Left ventricle myocardium superior (tissue), 1 donor: ENCODE measurements at places on chromosomes 5 and 9.
A peak's percentile ranks its signal among the peaks of the same experiment; 100 is the strongest.

DNA sequence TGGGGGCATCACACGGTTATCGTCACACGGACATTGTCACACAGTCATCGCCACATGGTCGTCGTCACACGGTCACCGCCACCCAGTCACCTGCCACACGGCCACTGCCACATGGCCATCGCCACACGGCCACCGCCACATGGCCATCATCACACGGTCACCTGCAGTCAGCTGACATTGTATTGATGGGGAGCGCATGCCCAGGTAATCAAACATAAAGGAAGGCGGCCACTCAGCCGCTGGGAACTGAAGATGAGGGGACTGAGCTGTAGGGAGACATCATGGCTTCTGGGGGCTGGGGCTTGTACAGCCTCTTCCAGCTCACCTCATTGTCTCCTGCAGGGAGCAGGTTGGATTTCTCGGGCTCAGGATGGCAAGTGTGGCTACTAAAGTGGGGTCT, 49.2 kb downstream of the MRPL36 start:
- DNase-seq: no peak

GRCh38 chr5:149143470-149143869, 2.2 kb downstream of the ABLIM3 start:
- DNase-seq: no peak

- DNase-seq: no peak
Measured at GRCh38 chr9:123102375-123103113, 69.1 kb downstream of the GPR21 start.

DNA sequence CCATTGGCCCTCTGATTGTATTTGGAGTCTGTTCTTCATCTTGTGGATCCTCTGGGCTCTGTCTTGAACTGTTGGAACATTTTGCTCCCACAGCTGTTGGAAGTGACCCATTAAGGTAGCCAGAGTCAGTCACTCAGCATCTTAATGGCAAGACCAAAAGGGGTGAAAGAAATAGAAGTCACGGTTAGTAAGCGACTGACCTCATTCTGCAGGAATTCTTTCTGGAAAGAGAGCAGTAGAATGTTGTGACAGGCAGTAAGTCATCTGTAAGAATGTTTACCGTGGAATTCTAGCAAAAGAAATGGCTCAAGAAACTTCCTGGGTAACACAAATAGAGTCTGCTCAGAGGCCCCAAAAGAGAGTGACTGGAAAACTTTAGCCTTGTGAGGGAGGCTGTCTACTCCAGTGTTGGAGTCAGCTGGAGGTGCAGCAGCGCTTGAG, 28.6 kb upstream of the TNC start:
- no peak for DNase-seq

DNA sequence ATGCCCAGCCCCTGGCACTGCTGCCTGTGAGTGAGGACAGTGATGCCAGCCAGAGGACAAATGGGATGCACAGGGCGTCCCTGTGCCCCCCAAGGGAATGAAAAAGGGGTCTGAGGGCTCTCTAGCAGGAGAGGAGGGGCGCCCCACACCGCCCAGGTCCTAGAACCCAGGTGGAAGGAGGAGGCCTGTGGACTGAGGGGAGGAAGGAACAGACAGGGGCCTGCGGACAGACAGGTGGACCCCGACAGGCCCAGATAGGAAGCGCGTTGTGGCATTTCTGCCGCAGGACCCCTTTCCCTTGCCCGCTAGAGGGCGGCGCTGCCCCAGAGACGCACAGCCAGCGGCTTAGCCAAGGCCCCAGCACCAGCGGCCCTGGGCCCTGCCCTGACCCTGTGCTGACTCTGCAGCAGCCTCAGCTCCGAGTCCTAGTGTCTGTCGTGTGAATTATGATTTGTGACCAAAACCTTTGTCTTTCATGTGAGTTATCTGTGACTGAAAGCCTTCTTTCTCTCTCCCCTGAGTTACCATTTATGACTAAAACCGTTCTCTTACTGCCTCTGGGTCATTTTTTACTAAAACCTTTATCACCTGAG, 30.7 kb downstream of the TRIP13 start:
- DNase-seq: peak; percentile 92

- no peak for DNase-seq
Measured at GRCh38 chr5:115673596-115673995, 47.8 kb upstream of the TMED7 start.

DNA sequence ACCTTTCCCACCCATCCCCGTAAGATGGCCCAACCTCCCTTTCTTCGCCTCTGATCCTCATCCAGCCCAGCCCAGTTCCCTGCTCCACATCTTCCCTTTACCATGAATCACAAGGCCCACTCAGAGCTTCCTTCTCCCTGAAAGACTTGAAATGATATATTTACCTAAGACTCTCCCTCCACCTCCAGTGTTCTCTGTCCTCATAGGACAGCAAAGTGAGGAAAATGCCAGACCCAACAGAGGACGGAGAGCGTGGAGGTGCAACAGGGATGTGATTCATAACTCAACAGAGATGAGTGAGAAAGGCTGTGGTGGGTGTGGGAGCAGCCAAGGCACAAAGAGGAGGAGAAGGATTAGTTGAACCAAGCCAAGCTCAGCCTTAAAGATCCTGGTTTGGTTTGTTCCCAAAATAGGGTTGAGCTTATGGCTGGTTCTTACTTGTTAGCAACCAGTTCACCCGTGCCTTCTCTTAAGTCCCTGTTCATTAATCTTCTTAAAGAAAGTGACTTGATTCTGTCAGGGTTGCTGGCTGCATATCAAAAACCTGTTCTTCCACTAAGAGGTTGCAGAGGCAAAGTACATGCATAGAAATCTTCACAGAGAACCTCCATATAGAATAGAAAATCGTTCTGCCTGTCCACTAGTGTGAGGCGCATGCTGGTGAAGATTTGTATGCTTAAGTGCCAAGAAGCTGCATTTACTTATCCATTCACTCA, 183.2 kb downstream of the ACTL7B start:
- DNase-seq: no peak

DNA sequence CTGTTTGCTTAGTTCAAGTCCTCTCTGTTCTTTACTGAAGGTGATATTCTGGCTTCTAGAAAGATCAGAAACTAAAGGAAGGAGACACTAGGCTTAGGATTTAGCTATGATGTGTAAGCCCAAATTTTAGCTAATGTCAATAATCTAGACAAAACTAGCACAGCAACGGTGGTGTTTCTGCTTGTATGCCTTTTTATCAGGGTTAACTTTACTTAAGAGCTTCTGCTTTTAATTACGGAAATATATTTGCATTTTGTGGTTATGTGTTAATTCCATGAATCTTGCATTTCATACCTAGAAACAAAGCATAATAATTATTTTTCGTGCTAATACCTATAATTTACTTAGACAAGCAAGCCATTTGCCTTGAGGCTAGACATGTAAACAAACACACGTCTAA, 96.1 kb downstream of the PAX5 start:
- no peak for DNase-seq

- no peak for DNase-seq
Measured at GRCh38 chr5:111261610-111262009, 37.4 kb downstream of the CAMK4 start.

- DNase-seq: peak; percentile 80
Measured at GRCh38 chr9:132268725-132269352, 85.9 kb downstream of the SETX start.

DNA sequence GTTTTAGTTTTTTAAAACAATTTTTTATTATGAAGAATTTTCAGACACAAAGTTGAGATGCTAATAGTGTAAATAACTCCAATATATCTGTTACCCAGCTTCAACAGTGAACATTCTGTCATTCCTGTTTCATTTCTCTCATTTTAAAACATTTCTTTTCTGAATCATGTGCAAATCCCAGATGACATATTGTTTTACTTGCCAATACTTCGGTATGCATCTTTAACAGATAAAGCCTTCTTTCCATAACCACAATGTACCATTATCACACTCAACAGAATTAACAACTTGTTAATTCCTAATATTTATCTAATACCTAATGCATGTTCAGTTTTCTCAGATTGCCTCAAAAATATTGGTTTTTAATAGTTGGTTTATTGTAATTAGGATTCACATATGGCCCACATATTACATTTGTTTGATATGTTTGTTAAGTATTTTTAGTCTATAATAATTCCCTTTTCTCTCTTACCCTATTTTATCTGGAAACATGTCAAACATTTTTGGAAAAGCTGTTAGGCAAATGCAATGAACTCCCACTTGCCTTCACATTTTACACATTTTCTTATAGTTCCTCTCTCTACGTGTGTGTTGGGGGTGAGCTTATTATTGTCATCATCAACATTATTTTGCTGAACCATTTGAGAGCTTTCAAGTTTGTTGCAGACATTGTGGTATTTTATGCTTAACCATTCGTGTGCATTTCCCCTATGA, 58.7 kb upstream of the ANKRD55 start:
- no peak for DNase-seq

GRCh38 chr5:131812371-131813160, 15.7 kb upstream of the FNIP1 start:
- no peak for DNase-seq

DNA sequence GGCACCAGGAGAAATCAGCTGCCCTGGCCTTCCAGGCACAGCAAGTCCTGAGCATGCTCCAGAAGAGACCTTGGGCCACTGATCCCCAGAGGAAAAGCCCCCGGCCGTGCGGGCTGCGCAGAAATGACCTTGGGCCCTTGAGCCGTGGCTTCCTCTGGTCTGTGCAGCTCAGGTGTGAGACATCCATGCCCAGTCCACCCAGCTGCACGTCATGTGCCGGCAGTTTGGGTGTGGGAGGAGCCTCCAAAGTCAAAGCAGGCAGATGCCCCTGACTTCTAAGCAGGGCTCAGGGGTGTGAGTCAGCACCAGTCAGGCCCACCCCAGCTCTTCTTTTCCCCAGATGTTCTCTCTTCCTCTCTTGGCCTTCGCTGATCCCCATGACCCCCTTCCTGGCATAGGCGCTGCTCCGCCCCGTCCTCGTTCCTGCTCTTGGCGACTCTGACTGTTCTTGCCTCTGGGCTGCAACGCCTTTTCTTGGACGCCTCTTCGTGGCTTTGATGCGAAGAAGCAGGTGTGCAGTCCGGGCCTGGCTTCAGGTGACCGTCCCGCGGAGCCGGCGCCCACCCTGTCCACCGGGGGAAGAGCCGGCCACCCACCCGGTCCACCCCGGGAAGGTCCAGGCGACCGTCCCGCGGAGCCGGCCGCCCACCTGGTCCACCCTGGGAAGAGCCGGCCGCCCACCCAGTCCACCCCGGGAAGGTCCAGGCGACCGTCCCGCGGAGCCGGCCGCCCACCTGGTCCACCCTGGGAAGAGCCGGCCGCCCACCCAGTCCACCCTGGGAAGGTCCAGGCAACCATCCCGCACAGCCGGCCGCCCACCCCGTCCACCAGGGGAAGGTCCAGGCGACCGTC, 5.9 kb upstream of the QSOX2 start:
- no peak for DNase-seq

GRCh38 chr5:143573568-143574170, 170.2 kb upstream of the NR3C1 start:
- no peak for DNase-seq

GRCh38 chr5:61575581-61575980, 243.5 kb downstream of the ZSWIM6 start:
- DNase-seq: no peak

- DNase-seq: no peak
Measured at GRCh38 chr5:57666582-57666981, 184.0 kb upstream of the ACTBL2 start.

DNA sequence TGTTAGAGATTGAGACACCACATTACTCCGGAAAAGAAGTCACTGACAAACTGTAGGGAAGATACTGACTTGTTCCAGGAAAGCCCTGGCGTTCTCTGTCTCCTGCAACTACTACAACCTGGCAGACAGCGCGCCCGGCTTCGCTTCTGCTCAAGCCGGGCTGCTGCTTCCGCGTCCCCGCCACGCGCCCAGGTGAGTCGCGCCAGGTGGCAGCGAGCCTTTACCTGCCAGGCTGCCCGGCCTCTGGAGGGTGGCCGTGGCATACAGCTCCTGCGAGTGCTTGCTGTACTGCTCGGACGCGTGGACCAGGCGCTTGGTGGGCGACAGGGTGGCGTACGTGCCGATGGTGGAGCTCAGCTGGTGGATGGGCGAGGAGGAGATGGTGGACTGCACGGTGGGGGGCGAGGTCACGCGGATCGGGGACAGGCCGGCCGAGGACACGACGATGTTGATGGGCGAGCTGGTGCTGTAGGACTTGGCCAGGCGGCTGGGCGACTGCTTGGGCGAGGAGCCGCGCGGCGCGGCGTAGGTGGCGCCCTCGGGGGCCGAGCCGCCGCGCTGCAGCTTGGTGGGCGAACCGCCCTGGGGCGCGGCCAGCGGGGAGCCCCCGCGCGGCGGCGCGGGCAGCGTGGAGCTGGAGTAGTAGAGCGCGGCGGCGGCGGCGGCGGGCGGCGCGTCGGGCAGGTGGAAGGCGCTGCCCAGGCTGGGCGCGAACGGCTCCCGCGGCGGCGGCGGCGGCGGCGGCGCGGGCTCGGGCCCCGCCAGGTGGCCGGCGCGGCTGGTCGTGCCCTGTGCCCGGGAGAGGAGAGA, 519.6 kb downstream of the CTNND2 start:
- DNase-seq: peak; percentile 36

DNA sequence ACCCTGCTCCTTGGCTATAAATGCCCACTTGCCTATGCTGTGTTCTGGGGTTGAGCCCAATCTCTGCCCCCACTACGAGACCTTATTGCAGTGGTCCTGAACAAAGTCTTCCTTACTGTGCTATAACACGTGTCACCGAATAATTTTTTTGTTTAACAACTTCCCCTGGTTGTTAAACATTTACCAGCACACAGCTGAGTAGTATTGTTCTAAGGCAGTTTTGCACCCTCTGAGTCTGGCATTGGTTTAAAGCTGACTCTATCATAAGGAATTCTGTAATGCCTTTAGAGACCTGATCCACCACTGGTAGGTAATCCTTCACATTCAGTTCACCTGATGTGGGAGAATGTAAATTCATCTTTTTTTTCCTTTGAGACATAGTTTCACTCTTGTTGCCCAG, 25.6 kb upstream of the ANKRD31 start:
- DNase-seq: no peak

DNA sequence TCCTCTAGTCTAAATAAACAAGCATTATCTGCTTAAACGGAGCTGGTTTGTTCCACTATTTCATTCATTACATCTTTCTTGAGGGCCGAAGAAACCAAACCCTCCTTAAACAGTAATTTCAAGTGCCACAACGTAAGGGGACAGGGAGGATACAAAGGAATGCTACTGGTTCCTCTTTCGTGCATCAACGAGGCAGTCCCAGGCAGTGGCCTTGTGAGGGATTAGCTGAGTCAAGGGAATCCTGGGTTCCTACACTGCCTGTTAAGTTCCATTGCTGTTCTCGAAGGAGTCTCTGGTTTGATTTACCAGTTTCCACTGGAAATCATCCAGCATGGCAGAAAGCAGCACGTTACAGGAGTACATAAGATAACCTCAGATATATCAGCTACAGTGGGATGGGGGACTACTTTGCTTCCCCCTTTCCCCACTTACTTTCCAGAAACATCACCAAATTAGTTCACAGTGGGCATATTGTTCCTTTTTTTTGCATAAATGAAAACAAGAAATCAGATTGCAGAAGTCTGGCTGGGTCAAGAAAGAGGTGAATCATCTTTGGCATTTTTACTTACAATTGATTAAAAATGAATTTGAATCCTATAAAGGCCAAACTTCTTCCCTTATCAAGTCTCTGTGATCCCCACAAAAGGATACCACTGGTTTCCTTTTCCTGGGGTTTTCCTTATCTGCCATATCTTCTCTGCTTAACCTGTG, 2.5 kb upstream of the RANBP3L start:
- DNase-seq: no peak

GRCh38 chr5:122494109-122494508, 182.1 kb downstream of the SNCAIP start:
- DNase-seq: no peak
